PC-3 (cell line): ENCODE measurements at places on chromosomes 5 and 9. TPM values are rescaled to one million over a fixed set of nuclear protein-coding genes. Genes with fewer than 3 reads are reported as not detected.

The DMRT3 gene
- total RNA-seq = not detected in 2 replicates

The BSPRY gene
- 22.6 and 23.7 TPM in 2 replicates for total RNA-seq

The EQTN gene
- total RNA-seq = not detected in 2 replicates

The EIF4E1B gene
- not detected in 2 replicates for total RNA-seq

The ZBED3 gene
- total RNA-seq = 1.3 and 9.8 TPM in 2 replicates

The PRR7 gene
- total RNA-seq = 40.6 and 47.2 TPM in 2 replicates

The ACTL7A gene
- total RNA-seq = not detected in 2 replicates

The IFNK gene
- not detected in 2 replicates for total RNA-seq

The TNIP1 gene
- 90.0 and 139 TPM in 2 replicates for total RNA-seq

The ARL14EPL gene
- total RNA-seq = not detected in 2 replicates

The SOHLH1 gene
- not detected in 2 replicates for total RNA-seq

The SMIM32 gene
- not detected in 2 replicates for total RNA-seq

The GPR151 gene
- total RNA-seq = not detected in 2 replicates

The IL4 gene
- not detected in 2 replicates for total RNA-seq

The PSD2 gene
- total RNA-seq = not detected in 2 replicates

The NTRK2 gene
- total RNA-seq = not detected in 2 replicates

The PPP1R2B gene
- total RNA-seq = 0.07 TPM in 1 of 2 replicates, not detected in the other

The ST8SIA4 gene
- total RNA-seq = 0.63 and 0.91 TPM in 2 replicates

The SNCB gene
- total RNA-seq = 2.1 and 8.6 TPM in 2 replicates

The DAB2 gene
- 11.8 and 14.1 TPM in 2 replicates for total RNA-seq

The CCDC183 gene
- 0.87 and 1.2 TPM in 2 replicates for total RNA-seq

The PRDM9 gene
- 0.11 and 0.12 TPM in 2 replicates for total RNA-seq

The INSYN2B gene
- total RNA-seq = 1.1 and 1.5 TPM in 2 replicates

The RANBP3L gene
- total RNA-seq = not detected in 2 replicates

The MRPL50 gene
- total RNA-seq = 8.2 and 10.2 TPM in 2 replicates

The IL13 gene
- total RNA-seq = not detected in 2 replicates

The GLRA1 gene
- not detected in 2 replicates for total RNA-seq

The C9orf43 gene
- total RNA-seq = 0.29 and 0.52 TPM in 2 replicates

The PCDHB13 gene
- total RNA-seq = 0.40 and 0.52 TPM in 2 replicates

The CARD9 gene
- total RNA-seq = 0.52 and 1.1 TPM in 2 replicates

The TJP2 gene
- total RNA-seq = 106 and 124 TPM in 2 replicates

The AGXT2 gene
- not detected in 2 replicates for total RNA-seq

The PCDHB12 gene
- total RNA-seq = 0.15 and 0.63 TPM in 2 replicates

The ZDHHC11B gene
- 0.40 and 2.1 TPM in 2 replicates for total RNA-seq

The ADAMTS19 gene
- not detected in 2 replicates for total RNA-seq

The DNAH5 gene
- total RNA-seq = 3.4 and 3.5 TPM in 2 replicates

The OR1Q1 gene
- not detected in 2 replicates for total RNA-seq

The TIGD6 gene
- total RNA-seq = 3.8 and 5.7 TPM in 2 replicates

The CLIC3 gene
- total RNA-seq = 1.4 and 4.3 TPM in 2 replicates

The GFI1B gene
- not detected in 2 replicates for total RNA-seq

The IGFBPL1 gene
- 0.66 TPM in 1 of 2 replicates, not detected in the other for total RNA-seq

The PCDHA9 gene
- total RNA-seq = 0.22 and 0.35 TPM in 2 replicates

The NRG2 gene
- 1.8 and 3.2 TPM in 2 replicates for total RNA-seq

The ORM1 gene
- total RNA-seq = not detected in 2 replicates

The PCDHGC4 gene
- total RNA-seq = 0.58 and 1.5 TPM in 2 replicates

The FAM221B gene
- total RNA-seq = 0.29 TPM in 1 of 2 replicates, not detected in the other

The TRIM7 gene
- total RNA-seq = 28.1 and 44.1 TPM in 2 replicates

The SNX2 gene
- 30.5 and 33.7 TPM in 2 replicates for total RNA-seq

The SLC36A3 gene
- total RNA-seq = not detected in 2 replicates

The F12 gene
- 31.0 and 36.8 TPM in 2 replicates for total RNA-seq
